ENCODE measurements at places on chromosomes 1 and 21. TPM values are rescaled to one million over a fixed set of nuclear protein-coding genes. Genes with fewer than 3 reads are reported as not detected.

GRCh38 chr1:15465674-15466073 is 9.1 kb downstream of the CELA2A start:
- peaks cover 3% of the 10 kb centered on the region for H3K4me1 ChIP-seq
- H3K4me3 ChIP-seq, result no peak overlapping the region
- H3K27ac ChIP-seq, result no peak overlapping the region

GRCh38 chr1:47926461-47926999 is 70.7 kb downstream of the TRABD2B start:
- H3K4me3 ChIP-seq, result no peak overlapping the region
- H3K36me3 ChIP-seq, result no peaks in the 10 kb centered on the region
- H3K4me1 ChIP-seq, result peaks cover 11% of the 10 kb centered on the region
- H3K27ac ChIP-seq, result no peak overlapping the region

FABP3 gene
- total RNA-seq, result 6.7 TPM

GRCh38 chr1:47439819-47440598 is 2.2 kb downstream of the FOXD2 start:
- H3K4me3 ChIP-seq, result no peak overlapping the region
- H3K27me3 ChIP-seq, result peaks cover 25% of the 10 kb centered on the region
- H3K4me1 ChIP-seq, result peaks cover 16% of the 10 kb centered on the region
